COR-L47 (cell line): ENCODE measurements at places on chromosomes 12 and 14.
A peak's percentile ranks its signal among the peaks of the same experiment; 100 is the strongest.

DNA sequence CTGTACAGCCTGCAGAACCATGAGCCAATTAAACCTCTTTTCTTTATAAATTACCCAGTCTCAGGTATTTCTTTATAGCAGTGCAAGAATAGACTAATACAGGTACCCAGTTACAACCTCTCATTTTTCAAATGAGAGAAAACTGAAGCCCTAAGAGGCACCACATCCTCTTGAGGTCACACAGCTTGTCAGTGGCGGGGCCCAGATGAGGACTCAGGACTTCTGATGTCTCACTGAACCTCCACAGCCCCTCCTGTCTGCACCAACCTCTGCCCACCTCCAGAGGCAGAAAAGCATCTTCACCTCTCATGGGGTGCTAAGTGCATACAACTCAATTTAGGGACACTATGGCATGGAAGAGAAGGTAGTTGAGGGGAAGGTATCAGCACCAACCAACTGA is 120.7 kb downstream of the CRACR2A start:
- DNase-seq = no peak

DNA sequence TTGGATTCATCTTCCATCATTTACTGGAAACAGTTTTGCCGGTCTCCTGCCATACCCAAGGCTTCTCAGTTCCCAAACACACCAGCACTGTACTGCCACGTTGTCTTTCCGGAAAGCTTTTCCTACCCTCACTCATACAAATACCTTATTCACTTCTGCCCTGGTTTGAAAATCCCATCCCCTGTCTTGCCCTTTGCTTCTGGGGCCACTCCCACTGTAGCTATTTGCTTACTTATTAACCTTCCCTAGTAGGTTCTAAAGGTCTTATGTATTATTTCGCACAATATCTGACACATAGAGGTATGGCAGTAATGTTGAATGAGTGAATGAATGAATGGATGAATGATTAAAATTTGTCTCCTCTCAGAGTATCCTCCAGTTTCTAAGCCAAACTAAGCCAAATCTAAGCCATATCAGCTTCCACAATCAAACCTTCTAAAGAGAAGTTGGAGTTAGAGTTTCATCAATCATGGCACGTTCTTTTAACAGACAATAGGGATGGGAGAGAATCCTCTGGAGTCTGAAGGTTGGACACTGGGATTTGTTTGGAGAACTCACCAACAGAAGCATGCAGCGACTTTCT is 18.6 kb downstream of the TSPAN8 start:
- no peak for DNase-seq

DNA sequence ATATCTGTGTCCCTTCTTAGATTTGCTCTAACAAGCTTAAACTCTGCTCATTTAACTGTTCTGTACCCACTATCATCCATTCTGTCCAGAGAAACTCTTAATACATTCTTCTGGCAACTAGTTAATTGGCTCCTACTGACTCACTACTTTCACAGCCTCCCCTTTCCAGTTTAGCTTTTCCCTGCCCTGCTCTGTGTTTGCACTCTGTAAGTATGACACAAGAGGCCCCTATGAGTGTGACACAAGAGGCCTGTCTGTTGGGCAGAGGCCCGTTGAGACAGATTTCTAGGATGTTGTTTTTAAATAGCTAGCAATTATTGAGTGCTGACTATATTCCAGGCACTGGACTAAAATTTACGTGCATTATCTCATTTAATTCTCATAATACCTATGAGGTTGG is 246.0 kb upstream of the DAAM1 start:
- DNase-seq = no peak

DNA sequence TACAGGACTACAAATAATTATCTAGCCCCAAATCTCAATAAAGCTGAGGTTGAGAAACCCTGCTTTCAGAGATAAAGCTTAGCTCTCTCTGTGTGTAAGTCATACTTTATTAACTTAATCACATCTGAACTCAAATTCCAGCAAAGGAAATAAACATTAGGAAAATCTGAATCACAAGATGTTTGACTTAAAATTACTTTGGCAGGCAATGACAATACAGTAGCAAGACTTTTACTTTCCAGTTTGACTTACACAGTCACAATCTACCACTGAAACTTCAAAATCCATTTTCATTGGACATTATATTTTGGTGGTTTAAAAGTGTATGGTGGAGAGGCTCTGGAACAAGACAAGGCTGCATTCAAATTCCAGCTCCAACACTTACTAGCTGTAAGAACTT is 11.4 kb downstream of the TMEM116 start:
- no peak for DNase-seq

- DNase-seq = no peak
These were observed 15.0 kb downstream of the ACACB start for GRCh38 chr12:109131154-109132050.

- no peak for DNase-seq
These were observed 4.2 kb upstream of the TMEM30B start for GRCh38 chr14:61285364-61285763.

GRCh38 chr14:95696741-95697140 is 10.5 kb downstream of the TCL1B start:
- no peak for DNase-seq

DNA sequence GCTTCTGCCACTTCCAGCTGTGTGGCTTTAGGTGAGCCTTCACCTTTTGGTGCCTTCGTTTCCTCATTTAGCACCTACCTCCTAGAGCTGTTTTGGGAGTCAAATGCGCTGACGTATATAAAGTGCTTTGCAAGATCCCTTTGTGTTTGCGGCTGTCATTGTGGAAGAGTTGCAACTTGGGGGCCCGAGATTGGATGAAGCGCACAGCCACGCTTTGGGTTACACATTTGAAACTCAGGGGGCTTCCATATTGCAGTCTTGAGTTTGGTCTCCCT is 636 bp upstream of the ARL6IP4 start:
- no peak for DNase-seq

DNA sequence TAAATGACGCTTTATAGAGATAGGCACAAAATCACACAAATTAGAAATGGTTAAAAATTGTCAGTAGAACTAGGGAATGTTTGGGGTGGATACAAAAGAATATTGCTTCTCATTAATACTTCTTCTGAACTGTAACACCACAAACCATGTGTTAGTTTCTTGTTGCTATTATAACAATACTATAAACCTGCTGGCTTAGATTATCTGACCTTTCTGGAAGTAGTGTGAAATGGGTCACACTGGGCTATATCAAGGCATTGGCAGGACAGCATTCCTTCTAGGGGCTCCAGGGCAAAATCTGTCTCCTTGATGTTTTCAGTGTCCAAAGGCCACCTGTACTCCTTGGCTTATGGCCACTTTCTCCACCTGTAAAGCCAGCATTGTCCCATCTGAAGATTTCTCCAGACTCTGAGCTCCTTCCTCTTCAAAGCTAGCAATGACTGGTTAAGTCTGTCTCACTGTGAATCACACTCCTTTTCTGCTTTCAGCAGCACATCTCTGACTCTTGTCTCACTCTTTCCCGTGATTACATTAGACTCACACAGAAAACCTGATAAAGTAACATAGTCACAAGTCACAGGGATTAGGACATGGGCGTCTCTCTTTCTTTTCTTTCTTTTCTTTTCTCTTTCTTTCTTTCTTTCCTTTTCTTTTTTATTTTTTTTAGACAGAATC is 86.3 kb downstream of the SLC15A4 start:
- no peak for DNase-seq

DNA sequence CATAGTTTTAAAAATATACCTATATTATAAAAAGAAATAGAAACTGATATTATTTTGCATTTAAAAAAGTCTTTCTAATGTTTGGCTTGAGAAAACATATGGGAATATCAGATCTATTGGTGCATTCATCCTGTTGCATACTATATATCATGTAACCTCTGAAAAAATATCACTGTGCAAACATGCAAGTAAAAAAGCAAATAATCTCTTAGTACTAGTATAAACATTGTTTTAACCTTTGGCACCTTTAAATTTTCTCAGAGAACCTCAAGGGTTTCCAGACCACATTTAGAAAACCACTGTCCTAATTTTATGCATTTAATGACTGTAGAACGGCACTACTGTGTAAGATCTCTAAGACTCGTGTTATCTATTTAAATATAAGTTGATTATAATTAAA is 416.8 kb downstream of the LRFN5 start:
- no peak for DNase-seq

DNA sequence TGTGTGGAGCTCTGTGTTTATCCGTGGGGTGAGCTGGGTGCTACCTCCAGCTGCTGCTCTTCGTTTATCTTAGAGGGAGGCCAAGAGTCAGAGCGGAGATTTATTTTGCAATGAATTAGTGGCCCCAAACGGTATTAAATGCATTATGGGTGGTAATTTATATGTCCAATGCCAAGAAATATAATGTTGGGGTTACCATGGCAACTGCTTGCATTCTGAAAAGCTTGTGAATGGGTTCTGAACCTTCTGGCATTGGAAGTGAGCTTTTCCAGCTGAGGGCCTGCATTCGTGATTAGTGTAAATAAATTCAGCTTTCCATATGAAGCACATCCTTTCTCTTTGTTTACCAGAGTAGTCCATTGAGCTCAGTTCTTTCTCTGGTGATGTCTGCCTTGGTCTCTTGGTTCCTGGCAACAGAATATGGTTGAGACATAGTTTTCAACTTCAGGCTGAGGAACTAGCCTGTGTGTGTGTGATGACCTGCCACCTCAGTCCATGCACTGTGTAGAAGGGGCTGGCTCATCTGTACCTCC is 51.8 kb downstream of the TRAF3 start:
- peak; percentile 58 for DNase-seq

- DNase-seq = no peak
These were observed 216.7 kb upstream of the SFSWAP start for GRCh38 chr12:131494216-131494615.

DNA sequence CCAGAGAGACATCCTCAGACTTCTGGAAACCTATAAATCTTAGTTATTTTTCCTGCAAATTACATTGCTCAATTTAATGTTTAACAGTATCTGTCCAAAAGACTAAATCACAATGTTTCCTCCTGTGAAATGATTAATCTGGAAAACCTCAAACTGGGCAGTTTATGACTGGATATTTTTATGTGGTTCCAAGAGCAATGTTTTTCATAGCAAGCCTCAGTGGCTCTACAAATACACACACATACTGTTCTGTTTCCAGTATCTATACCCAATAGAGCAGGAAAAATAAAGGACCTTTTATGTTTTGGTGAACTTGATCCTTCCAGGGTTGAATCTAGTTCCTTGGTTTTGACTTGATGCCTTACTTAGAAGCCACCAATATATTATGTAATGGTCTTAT is 9.2 kb downstream of the NID2 start:
- no peak for DNase-seq

- DNase-seq = no peak
These were observed 8.6 kb downstream of the NAB2 start for GRCh38 chr12:57097554-57097835.

- no peak for DNase-seq
These were observed 33.0 kb downstream of the IQSEC3 start for GRCh38 chr12:99605-100004.

DNA sequence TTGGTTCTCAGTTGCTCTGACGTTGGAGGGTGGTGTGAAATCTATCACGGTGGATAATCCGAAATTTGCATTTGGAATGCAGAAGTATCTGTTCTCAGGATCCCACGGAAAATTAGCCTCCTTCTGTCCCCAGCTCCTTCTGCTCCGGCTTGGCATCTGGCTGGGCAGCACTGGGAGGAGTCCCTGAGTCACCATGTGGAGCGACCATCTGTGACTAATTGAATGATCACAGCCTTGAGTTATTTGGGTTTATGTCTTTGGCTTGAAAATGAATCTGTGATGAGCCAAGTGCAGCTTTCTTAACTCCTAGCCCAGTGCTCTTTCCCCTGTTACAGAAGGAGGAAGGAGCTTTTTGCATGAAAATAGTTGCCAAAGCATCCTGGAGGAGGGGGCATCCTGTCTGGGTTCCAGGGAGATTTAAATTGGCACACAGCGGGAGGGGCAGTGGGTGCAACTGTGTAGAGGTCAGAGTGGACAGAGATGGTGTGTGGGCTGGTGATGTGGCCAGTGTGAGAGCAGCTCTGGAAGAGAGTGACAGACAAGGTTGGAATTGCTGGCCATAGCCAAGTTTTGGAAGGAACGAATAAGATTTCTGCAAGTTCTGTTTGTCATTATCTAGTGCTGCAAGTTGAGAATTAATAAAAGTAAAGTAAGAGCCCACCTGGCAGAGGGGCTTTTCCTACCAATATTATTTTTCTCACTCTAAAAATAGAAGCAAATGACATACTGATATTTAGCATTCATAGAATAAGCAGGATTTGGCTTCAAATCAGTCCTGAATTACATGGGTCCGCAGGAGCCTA is 74.4 kb downstream of the SLC24A4 start:
- DNase-seq = no peak

DNA sequence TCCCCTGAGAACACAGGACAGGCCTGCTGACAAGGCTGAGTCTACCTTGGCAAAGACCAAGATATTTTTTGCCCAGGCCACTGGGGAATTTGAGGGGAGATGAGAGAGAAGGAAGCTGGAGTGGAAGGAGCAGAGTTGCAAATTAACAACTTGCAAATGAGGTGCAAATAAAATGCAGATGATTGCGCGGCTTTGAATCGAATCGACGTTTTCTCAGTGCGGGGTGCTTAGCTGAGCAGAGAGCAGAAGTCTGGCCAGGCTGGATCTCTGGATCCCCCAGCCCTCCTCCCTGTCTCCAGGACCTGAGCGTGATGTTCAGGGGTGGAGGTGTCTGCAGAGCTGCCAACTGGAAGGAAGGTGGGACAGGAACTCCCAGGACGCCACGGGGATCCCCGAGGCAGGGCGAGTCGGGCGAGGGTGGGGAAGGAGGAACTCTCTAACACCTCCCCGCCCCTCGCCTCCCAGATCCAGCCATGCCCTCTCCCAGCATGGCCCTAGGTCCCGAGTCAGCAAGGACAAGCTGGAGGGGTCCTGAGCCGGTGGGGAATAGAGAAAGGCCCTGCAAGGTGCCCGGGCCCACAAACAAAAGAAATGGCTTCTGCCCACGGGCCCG is 527 bp upstream of the CARMIL3 start:
- DNase-seq = no peak

GRCh38 chr12:132834181-132834711 is 5.6 kb upstream of the GOLGA3 start:
- DNase-seq = no peak

DNA sequence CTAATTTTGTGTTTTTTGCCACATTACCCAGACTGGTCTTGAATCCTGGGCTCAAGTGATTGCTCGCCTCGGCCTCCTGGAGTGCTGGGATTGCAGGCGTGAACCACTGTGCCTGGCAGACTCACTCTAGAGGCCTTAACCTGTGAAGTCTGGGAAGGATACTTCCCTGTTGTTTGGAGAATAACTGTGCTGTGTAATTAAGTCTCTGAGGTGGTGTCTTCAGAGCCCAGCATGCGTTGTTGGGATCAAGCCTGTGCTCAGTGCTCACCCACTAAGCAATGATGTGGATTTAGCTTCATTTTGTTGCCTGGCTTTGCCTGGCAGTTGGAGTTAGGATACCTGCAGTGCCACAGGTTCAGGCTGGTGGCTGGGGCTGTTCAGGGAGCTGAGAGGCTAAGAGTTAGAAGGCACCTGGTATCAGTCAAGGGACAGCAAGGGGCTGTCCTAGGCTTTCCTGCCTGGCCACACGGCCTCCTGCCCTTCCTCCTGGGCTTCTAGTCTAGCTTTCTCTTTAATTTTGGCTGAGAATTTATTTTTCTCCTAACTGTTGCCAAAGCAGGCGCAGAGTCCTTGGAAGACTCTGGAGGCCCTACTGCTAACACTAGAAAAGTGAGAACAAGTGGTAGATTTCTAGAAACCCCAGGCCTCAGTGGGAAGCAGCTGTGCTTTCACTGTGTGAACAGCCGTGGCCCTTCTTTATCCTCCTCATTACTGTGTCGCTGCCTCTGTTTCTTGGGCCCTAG is 38.5 kb downstream of the EP400 start:
- DNase-seq = no peak
